SK-N-SH (cell line): ENCODE measurements at places on chromosomes 12 and 14. TPM values are rescaled to one million over a fixed set of nuclear protein-coding genes. Genes with fewer than 3 reads are reported as not detected.
A peak's percentile ranks its signal among the peaks of the same experiment; 100 is the strongest.

The EPYC gene
- polyA plus RNA-seq: not detected in 2 replicates

GRCh38 chr14:54766276-54767138 lies 136.1 kb downstream of the GCH1 start:
- H3K27me3 ChIP-seq: no peaks in the 10 kb centered on the region
- H3K4me3 ChIP-seq: no peak overlapping the region
- H3K4me1 ChIP-seq: no peaks in the 10 kb centered on the region
- peaks cover 33% of the 10 kb centered on the region for H3K36me3 ChIP-seq

The KLRC3 gene
- not detected in 2 replicates for polyA plus RNA-seq

DNA sequence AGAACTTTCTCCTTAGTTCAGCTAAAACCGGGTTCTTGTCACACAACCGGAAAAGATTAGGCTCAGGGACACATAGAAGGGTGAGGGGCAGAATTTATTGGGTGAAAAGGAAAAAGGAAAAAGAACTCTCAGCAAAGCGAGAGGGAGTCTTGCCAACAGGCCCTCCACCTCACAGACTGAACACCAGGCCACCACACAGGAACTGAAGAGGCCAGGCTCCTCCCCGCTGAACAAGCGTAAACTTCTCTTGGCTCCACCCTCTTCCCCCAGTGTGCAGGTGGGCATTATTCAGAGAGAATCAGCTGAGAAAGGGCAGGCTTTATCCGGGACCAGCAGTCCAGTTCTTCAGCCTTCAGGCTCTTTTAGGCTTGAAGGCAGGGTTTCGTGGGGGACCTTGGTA lies 125.6 kb upstream of the FGD4 start:
- no peak for DNase-seq
- H3K4me3 ChIP-seq: no peak overlapping the region
- peaks cover 29% of the 10 kb centered on the region for H3K4me1 ChIP-seq
- no peaks in the 10 kb centered on the region for H3K36me3 ChIP-seq

The TMPRSS12 gene
- not detected in 2 replicates for polyA plus RNA-seq

- H3K27ac ChIP-seq: no peak overlapping the region
- H3K36me3 ChIP-seq: no peaks in the 10 kb centered on the region
- no peaks in the 10 kb centered on the region for H3K4me1 ChIP-seq
- no peak for DNase-seq
- no peak overlapping the region for H3K4me3 ChIP-seq
- H3K27me3 ChIP-seq: no peaks in the 10 kb centered on the region
These were observed 96.1 kb upstream of the SLC16A7 start for GRCh38 chr12:59499774-59500173.

The POTEM gene
- polyA plus RNA-seq: 0.06 and 0.25 TPM in 2 replicates

GRCh38 chr14:54567639-54568561 lies 972 bp downstream of the SAMD4A start:
- H3K27ac ChIP-seq: peak overlapping the region; percentile 82
- peak overlapping the region; percentile 70 for H3K4me3 ChIP-seq
- H3K36me3 ChIP-seq: peaks cover 22% of the 10 kb centered on the region
- H3K4me1 ChIP-seq: peaks cover 22% of the 10 kb centered on the region
- DNase-seq: peak; percentile 78
- H3K27me3 ChIP-seq: no peaks in the 10 kb centered on the region

DNA sequence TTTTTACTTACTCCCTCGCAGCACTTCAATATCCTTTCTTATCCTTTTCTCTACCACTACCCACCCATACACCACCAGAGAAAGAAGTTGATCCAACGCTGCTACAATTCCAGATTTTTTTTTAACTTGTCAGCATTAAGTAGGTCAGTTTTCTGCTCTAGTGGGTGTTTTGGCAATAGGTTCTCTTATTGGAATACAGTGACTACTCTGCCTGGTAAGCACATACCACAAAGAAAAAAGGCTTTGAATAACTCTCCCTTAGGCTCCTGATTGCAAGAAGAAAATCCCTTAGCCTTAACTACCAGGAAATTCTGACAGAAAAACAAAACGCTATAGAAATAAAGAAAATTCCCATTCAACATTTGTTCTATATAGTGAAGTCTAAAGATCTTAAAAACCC lies 72.0 kb downstream of the NUMB start:
- no peaks in the 10 kb centered on the region for H3K27me3 ChIP-seq
- H3K27ac ChIP-seq: no peak overlapping the region
- H3K36me3 ChIP-seq: no peaks in the 10 kb centered on the region
- H3K4me3 ChIP-seq: no peak overlapping the region
- H3K4me1 ChIP-seq: no peaks in the 10 kb centered on the region
- DNase-seq: no peak

GRCh38 chr14:94697773-94698556 lies 71.9 kb downstream of the GSC start:
- H3K27ac ChIP-seq: no peak overlapping the region
- no peak for DNase-seq
- no peaks in the 10 kb centered on the region for H3K36me3 ChIP-seq
- H3K4me1 ChIP-seq: no peaks in the 10 kb centered on the region
- H3K4me3 ChIP-seq: no peak overlapping the region

DNA sequence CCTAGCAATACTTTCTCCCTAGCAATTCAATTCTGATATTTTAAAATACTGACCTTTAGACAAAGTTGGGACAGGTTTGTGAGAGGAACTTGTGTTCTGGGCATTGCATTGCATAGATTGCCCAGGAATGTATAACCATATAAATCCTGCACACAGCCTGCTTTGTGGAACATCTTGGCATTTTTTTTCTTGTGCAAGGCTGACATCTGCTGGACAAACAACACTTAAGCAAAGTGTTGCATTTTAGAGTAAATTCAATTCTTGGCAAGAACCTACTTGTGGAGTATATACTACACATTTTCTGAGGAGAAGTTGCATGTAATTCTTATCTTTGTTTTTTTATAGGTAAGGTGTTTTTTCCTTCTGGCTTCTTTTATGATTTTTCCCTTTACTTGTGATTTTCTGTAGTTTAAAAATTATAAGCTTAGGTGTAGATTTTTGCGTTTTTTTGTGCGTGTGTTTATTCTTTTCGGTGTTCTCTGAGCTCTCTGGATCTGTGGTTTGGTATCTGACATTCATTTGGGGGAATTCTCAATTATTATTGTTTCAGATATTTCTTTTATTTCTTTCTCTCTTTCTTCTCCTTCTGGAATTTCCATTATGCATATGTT lies 26.4 kb downstream of the TESPA1 start:
- H3K27ac ChIP-seq: no peak overlapping the region
- DNase-seq: peak; percentile 26
- H3K36me3 ChIP-seq: no peaks in the 10 kb centered on the region

- H3K4me3 ChIP-seq: no peak overlapping the region
- no peak overlapping the region for H3K27ac ChIP-seq
- H3K4me1 ChIP-seq: peaks cover 5% of the 10 kb centered on the region; the same call in 1 of the 2 replicates
- peaks cover 9% of the 10 kb centered on the region for H3K27me3 ChIP-seq
These were observed 236.7 kb downstream of the BCL11B start for GRCh38 chr14:99035268-99035667.

GRCh38 chr12:23816394-23816851 lies 133.0 kb downstream of the SOX5 start:
- H3K27me3 ChIP-seq: no peaks in the 10 kb centered on the region
- no peak for DNase-seq
- H3K27ac ChIP-seq: no peak overlapping the region
- H3K4me1 ChIP-seq: no peaks in the 10 kb centered on the region
- H3K4me3 ChIP-seq: no peak overlapping the region
